ENCODE measurements at places on chromosomes 2 and 18.

DNA sequence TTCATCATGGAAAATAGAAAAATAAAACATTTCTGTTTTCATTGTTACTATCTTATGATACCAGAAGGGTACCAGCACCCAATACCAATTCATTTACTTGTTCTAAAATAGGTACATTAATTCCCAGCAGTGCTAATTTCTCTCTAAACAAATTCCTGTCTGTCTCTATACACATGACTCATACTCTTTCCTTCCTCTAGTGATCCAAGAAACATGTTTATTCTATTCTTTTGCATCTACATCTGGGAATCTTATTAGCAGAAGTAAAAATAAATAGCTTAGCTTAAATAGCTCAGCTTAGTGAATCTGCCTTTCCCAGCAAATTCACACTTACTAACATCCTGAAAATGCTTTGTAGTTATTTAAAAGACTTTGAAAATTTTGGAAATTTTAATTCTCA lies 84.5 kb upstream of the MAPRE2 start:
- no peak for DNase-seq

DNA sequence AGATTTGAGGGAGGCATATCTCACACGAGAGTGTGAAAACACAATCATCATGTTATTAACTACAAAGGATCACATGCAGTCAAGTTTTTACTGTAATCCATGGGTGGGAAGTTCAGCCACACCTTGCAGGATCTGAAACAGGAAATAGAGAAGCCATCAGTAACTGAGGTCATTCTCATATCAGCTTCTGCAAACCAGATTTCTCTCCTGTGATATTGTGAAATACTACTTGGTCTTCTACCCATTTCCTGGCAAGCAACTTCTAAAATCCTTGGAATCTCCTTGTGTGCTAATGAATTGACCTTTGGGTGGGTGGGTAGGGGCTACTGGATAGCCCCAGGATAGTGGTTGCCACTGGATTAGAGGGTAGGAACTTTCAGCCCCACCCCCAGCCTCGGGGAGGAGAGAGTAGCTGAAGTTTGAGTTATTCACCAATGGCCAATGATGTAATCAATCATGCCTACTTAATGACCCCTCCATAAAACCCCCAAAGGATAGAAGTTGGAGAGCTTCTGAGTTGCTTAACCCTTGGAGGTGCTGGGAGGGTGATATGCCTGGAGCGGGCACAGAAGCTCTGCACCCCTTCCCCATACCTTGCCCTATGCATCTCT lies 25.6 kb upstream of the TGIF1 start:
- peak; percentile 25 for DNase-seq

DNA sequence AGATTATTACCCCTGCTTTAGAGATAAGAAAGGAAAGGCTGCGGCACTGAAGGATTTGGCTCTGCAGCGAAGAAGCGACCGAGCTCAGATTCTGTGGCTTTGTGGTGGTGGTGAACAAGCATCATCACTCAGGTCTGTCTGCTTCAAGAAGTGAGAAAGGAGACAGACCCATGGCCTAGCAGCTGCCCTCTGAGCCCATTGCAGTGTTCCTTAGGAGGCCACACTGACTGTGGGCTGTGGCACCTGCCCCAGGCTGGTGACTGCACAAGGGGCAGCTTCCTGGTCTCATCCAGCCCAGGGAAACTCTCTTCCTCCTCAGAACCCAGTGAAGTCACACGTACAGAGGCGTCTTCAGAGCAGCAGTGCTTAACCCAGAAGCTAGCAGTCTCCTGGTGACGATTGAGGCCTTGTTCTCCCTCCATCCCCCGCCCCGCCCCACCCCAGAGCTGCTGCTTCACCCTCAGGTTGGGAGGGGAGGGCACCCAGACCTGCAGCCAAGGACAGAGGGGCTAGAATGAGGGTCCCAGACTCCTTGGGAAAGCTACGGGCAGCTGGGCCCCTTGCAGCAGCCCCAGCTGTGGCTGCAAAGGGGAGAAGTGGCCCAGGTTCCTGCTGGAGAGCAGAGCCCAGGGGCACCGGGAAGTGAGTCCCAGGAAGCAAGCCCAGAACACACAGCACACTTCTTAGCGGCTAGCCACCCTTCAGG lies 22.2 kb downstream of the BIN1 start:
- no peak for DNase-seq

DNA sequence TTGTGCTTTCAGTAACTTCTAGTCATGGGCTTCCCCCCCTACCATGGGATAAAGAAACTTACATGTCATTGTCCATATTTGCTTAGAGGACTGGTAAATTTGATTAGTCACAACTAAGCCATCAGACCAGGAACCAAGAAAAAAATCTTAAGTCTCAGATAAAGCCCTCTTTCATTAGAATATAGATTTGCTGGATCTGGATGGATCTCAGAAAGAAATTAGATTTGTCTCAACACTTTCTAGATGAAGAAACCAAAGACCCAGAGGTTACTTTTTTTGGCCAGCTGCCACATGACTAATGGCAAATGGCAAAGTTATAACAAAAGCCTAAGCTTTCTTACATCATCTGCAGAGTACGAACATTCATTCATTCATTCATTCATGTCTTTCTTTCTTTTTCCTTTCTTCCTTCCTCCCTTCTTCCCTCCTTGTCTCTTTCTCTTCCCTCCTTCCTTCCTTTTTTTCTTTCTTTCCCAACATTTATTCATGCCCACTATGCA lies 60.2 kb downstream of the CDCA7 start:
- DNase-seq = no peak

- DNase-seq = no peak
Measured at GRCh38 chr2:127373362-127374083, 14.3 kb downstream of the MAP3K2 start.
